ENCODE measurements at places on chromosomes 11 and 22. TPM values are rescaled to one million over a fixed set of nuclear protein-coding genes. Genes with fewer than 3 reads are reported as not detected.

- no peak overlapping the region for H3K4me3 ChIP-seq
- no peaks in the 10 kb centered on the region for H3K36me3 ChIP-seq
- no peak overlapping the region for H3K27ac ChIP-seq
- DNase-seq, result no peak
- H3K4me1 ChIP-seq, result peaks cover under 1% of the 10 kb centered on the region
Observed at GRCh38 chr22:35601013-35601580, 16.0 kb downstream of the MB start.

DNA sequence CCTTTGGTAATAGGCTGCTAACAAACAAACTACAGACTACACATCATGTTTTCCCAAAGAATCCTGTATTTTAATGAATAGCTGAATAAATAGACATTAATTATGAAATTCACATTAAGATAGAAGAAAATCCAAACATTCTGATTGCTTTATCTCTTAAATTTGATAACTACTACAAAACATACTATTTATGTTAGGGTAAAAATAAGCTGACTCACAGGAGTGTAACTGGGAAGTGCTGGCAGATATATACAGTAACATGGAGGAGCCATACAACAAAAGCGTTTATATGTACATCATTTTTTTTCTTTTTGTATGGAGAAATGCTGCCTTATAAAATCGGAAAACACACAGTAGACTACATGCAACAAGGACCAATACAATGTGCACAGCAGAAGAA, 52.6 kb upstream of the MTMR2 start:
- H3K27ac ChIP-seq, result no peak overlapping the region
- H3K4me1 ChIP-seq, result no peaks in the 10 kb centered on the region
- no peak for DNase-seq

DNA sequence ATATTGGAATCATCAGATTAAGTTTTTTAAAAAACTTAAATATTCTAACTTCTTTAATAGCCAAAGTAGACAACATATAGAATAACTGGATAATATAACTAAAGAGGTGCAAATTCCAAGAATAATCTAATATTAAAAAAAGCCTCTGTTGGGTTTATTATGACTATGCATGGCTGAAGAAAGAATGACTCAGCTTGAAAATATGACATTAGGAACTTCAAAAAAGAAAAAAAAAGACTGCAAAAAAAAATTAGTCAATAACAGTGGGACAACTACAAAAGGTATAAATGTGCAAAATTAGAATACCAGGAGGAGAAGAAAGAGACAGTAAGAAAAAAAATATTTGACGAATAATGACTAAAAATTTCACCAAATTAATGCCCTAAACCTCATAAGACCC, 1178.0 kb downstream of the JRKL start:
- H3K27me3 ChIP-seq, result no peaks in the 10 kb centered on the region
- no peaks in the 10 kb centered on the region for H3K4me1 ChIP-seq
- no peak for DNase-seq
- no peaks in the 10 kb centered on the region for H3K36me3 ChIP-seq
- H3K4me3 ChIP-seq, result no peak overlapping the region

Gene OR6T1
- not detected for total RNA-seq
